ENCODE measurements at places on chromosomes 2 and 18.

- DNase-seq = no peak
These were observed 23.4 kb upstream of the SOX11 start for GRCh38 chr2:5668682-5669250.

DNA sequence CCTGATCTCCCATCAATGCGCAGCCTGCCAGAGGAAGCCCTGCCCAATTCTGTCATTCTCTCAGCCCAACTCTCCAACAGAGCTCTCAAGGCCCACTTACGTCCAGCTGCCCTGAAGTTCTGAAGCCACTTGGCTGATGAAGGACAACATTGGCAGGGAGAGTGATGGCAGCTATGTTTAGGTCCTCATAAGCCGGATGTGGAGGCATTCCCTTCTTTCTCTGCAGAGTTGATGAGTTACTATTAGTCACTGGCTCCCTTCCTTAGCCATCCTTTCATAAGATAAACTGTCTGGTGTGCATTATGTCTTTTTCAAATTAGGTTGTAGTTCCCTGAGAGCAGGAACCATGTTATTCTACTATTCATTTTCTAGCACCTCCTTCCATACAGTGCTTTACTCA lies 22.5 kb upstream of the TACR1 start:
- no peak for DNase-seq

GRCh38 chr2:166365239-166365638 lies 10.5 kb downstream of the SCN9A start:
- DNase-seq = no peak

DNA sequence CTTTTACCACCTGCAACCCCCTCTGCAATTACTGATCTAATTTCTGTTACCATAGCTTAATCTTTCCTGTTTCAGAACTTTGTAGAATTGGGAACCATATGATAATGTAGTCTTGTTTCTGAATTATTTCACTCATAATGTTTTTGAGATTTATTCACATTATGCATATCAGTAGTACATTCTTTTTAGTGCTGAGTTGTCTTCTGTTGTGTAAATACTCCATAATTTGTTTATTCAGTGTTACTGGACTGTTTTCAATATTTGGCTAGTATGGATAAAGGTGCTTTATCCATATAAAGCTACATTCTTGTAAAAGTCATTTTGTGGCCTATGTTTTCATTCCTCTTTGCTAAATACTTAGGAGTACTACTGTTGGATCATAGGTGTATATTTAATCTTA lies 152.5 kb downstream of the TAF4B start:
- DNase-seq = no peak

DNA sequence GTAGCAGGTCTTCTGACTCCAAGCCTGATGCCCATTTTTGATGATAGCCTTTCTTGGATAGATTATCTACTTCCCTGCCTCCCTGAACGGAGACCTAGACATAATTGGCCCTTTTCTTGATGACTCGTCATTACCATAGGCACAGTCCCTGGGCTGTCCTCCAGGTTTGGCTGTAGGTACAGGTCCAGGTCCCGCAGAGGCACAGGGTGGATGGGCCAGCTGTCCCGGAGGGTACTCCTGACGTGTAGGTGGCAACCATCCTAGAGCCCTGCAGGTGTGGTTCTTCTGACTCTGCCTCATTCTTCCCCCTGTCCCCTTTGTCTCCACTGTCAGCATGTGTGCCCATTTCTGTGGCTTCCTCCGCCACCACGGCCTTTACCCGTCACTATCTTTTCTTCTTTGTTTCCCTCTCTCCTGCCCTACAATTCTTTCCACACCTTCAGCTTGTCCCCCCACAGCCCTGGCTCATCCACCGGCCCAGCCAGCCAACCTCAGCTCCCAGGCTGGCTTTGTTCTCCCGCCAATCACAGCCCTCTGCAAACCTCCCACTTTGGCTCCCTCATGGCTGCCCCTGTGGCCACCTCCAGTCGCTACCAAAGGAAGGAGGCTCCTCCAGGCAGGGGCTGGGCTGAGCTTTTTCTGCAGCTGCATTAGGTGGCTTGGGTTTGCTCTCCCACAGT lies 102.8 kb downstream of the SMAD7 start:
- no peak for DNase-seq

- DNase-seq = no peak
These were observed 65.7 kb upstream of the BCL2L11 start for GRCh38 chr2:111054791-111055691.

Data from caudate nucleus (tissue), 63 donors.